ENCODE measurements at places on chromosomes 13 and 19.
A peak's percentile ranks its signal among the peaks of the same experiment; 100 is the strongest.

DNA sequence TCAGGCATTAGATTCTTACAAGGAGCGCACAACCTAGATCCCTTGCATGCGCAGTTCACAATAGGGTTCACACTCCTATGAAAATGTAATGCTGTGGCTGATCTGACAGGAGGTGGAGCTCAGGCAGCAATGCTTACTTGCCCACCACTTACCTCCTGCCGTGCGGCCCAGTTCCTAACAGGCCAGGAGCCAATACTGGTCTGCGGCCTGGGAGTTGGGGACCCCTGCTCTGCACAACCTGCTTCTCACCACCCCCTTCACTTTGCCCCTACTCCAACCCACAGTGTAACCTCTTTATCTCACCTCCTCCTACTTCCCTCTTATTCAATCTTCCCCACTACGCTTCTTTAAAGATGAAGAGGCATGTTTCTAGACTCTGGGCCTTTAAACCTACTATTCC lies 240.2 kb downstream of the RGCC start:
- H3K4me1 ChIP-seq, result no peaks in the 10 kb centered on the region
- H3K27ac ChIP-seq, result no peak overlapping the region

DNA sequence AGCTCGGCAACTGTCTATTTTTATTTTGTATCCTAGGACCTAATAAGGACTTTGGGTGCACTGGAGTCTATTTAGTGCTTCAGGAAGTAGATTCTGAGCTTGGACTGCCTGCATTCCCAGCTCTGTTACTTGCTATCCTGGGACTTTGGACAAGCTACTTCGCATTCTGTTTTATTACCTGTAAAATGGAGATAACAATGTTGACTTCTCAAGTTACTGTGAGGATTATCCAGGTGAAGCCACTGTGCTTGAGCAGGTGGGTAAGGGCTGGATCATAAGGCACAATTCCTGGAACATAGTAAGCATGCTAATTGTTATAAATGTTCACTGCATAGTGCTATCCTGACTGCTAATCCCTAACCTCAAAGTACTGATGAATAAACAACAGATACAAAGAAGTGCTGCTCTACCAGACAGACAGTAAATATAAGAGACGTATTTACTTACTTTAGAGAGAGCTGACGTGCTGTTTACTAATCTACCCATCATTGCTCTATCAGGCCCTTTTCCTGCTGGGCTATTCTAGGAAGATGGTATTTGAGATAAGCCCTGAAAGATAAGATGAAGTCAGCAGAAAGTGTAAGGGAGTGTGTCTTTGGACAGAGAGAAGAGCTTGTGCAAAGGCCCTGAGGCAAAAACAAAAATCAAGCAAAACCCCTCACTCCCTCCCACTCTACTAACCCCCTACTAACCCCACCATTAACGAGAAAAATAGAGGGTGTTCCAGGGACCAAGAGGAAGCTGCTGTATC lies 50.8 kb upstream of the FLT1 start:
- no peaks in the 10 kb centered on the region for H3K4me1 ChIP-seq
- H3K27me3 ChIP-seq, result peaks cover 15% of the 10 kb centered on the region
- DNase-seq, result no peak
- H3K4me3 ChIP-seq, result no peak overlapping the region

DNA sequence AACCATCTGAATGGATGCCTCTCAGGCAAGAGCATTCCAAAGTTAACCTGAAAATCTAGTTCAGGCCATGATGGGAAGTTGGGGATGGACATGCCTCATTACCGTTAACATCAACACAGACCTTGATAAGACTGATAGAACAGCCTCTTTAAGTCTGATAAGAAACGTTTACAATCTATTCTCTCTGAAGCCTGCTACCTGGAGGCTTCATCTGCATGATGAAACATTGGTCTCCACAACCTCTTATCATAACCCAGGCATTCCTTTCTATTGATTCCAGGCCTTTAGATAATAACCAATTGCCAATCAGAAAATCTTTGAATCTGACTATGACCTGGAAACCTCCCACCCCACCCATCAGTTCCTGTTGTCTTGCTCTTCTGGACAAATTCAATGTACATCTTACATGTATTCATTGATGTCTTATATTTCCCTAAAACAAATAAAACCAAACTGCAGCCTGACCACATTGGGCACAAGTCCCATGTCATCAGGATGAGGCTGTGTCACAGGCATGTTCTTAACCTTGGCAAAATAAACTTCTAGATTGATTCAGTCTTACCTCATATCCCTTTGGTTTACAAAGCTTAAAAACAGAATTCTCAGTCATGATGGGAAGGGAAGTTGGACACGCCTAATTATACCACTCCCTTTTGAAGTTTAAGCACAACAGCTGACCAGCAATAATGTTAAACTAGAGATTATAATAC lies 843.8 kb upstream of the SPRY2 start:
- no peaks in the 10 kb centered on the region for H3K27me3 ChIP-seq
- H3K36me3 ChIP-seq, result no peaks in the 10 kb centered on the region

DNA sequence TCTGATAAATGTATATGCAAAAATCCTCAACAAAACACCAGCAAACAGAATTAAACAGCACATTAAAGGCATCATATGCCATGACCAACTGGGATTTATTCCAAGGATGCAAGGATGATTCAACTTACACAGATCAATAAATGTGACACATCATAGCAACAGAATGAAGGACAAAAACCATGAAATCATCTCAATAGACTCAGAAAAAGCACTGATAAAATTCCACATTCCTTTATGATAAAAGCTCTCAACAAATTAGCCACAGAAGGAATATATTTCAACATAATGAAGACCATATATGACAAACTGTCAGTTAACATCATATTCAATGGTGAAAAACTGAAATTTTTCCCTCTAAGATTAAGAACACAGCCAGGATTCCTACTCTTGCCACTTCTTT lies 691.6 kb downstream of the DIAPH3 start:
- H3K27ac ChIP-seq, result no peak overlapping the region
- H3K4me1 ChIP-seq, result no peaks in the 10 kb centered on the region
- H3K36me3 ChIP-seq, result no peaks in the 10 kb centered on the region
- no peak overlapping the region for H3K4me3 ChIP-seq
- DNase-seq, result no peak

DNA sequence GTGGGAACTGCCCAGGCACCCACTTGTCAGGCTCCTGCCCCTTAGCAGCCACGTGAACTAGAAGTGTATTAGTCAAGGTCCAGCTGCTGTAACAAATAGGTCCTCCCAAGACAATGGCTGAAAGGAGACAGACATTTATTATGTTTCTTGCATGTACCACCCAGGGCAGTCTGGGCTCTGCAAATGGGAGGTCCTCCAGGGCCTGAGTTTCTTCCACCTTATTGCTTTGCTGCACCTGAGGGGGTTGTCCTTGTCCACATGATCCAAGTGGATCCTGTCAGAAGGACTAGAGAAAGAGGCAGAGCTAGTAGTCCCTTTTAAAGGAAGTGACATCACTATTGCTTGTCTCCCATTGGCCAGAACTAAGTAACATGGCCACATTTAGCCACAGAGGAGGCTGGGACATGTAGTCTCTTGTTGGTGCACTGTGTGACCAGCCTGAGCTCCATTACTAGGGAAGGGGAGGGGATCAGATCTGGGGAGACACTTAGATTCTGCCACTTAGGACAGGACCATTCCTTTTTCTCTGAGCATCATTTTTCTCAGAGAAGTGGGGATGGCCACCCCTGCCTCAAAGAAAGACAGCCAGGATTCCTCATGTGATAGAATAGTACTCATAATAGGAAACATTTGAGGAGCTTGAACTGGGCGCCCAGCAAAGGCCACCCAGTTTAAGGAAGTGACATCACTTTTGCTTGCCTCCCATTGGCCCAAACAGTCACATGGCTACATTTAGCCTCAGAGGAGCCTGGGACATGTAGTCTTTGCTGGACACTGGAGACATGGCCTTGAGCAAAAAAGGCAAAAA lies 15.1 kb downstream of the CC2D1A start:
- no peaks in the 10 kb centered on the region for H3K27me3 ChIP-seq
- peak overlapping the region; percentile 38 for H3K27ac ChIP-seq
- DNase-seq, result peak; percentile 34
- H3K4me1 ChIP-seq, result no peaks in the 10 kb centered on the region
- no peak overlapping the region for H3K4me3 ChIP-seq

All from T-cell (primary cell).